ENCODE measurements at places on chromosomes 1 and 21. TPM values are rescaled to one million over a fixed set of nuclear protein-coding genes. Genes with fewer than 3 reads are reported as not detected.

DNA sequence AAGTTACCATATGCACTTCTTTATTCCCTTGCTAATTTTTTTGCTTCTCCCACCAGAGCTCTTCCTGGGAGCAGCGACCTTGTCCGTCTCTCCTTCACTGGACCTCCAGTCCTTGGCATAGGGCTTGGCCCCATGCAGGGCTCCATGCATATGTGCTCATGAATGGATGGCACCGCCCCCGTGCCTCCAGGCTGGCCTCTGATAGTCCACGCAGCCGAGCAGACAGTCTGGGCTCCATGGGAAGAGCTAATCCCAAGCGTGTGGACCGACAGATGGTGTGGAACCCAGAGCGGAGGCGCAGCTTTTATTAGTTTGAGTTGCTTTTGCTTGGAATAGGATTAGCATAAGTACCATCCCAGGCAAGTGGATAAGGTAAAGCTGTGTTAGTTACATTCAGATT lies 41.8 kb downstream of the CDCP2 start:
- no peak for DNase-seq

- DNase-seq: no peak
These were observed 60.5 kb downstream of the BACE2 start for GRCh38 chr21:41228492-41228891.

DNA sequence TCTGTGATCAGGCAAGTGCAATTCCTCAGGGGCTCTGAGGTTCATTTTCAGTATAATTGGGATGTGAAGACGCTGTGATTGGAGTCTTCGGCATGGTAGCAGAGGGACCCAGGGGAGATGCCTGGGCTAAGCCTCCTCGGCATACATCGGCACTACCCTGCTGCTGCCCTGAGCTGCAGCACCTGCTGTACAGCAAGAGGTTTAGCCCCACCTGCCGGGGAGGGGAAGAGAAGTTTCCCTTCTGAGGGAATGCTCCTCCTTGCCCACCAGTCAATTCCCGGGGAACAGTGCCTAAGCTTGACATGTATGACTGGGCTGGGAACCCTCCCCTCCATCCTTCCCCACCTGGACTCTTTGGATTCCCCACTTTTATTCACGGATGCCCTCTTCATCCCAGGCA lies 24.9 kb downstream of the CNIH3 start:
- DNase-seq: no peak

DNA sequence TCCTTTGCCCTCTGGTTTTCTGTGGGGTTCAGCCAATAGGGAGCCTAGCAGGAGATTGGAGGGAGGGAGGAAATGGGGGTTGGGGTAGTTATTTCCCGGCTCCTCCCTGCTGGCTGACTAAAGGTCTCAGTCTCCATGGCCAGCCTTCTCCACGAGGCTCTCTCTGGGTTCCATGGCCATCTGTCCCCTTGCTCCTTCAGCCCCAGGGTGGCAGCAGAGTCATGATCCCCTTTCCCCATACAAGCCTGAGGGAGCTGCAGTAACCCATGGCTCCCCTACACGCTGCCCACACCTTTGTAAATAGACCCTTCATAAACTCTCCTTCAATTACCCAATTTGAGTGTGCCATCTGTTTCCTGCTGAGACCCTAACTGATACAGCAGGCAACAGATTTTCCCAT lies 176.1 kb upstream of the CSF3R start:
- no peak for DNase-seq

DNA sequence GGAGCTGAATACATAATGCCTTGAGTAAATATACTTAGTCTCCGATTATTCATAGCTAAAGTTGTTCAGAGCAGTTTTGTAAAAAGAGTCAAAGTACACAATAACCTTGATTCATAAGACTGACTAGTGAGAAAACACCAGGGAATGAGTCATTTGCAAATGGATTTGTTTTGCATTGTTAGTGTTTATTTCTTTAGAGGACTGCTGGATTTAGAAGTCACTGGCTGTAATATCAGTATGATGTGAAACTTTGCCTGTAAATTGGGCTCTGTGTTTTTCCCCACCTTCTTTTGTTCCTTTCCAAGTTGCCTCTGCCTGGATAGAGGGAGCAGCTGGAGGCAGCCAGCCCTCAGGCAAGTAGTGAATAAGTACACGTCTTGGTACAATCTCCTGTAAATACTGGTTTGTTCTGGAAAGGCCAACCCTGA lies 474.7 kb downstream of the NUF2 start:
- no peak for DNase-seq

DNA sequence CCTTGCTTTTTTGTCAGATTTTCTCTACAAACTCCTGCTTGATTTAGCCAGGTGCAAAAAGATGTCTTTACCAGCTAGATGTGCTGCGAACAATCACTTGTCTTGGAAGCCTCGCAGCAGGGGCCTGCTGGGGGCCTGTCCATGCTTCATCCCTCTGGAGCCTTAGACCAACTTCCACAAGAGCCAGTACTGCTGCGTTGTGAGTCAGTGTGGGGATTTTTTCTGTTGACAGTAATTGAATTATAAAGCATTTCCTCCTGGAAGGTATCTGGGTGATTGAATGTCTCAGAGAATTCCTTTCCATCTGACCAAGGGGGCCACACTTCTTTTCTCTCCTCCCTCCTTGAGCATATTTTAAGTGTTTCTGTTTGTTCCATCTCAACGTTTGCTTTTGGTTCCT lies 40.4 kb upstream of the LDLRAP1 start:
- no peak for DNase-seq

DNA sequence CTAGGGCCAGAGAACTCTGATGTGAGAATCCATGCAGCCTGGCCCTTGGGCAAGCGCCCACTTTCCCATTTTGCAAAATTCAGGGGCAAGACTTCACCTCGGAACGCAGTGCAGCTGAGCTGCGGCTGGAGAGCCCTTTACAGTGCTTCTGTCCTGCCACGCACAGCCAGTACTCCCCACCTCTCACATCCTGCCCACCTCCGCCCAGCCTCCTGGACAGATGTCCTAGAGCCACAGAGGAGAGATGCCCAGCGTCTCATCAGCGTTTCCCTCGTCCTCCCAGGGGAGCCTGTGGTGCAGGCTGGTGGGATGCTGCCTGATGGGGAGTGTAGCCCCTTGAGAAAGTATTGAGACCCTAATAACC lies 29.6 kb downstream of the RUNX3 start:
- DNase-seq: no peak

GRCh38 chr1:118983558-118984041 lies 4.5 kb downstream of the TBX15 start:
- DNase-seq: no peak

DNA sequence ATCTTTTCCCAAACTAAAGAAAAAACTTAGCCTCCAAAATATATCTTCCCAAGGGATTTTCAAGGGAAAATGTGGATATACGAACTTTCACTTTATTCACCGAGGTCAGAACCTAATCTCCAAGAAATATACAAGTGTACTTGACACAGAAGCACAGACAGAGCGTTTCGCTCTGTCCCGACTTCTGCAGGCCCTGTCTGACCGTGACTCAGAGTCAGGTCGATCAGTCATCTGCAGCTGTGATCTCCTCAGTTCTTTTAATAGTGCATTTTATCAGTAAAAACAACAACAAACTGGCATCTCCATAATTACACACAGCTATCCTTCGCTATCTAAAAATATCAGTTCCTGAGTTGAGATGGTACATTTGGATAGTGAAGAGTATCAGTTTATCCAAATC lies 226.6 kb downstream of the TM2D1 start:
- no peak for DNase-seq

GRCh38 chr21:37341254-37341960 lies 25.2 kb upstream of the DYRK1A start:
- no peak for DNase-seq

GRCh38 chr21:41560661-41561158 lies 52.8 kb upstream of the TMPRSS2 start:
- DNase-seq: no peak

DNA sequence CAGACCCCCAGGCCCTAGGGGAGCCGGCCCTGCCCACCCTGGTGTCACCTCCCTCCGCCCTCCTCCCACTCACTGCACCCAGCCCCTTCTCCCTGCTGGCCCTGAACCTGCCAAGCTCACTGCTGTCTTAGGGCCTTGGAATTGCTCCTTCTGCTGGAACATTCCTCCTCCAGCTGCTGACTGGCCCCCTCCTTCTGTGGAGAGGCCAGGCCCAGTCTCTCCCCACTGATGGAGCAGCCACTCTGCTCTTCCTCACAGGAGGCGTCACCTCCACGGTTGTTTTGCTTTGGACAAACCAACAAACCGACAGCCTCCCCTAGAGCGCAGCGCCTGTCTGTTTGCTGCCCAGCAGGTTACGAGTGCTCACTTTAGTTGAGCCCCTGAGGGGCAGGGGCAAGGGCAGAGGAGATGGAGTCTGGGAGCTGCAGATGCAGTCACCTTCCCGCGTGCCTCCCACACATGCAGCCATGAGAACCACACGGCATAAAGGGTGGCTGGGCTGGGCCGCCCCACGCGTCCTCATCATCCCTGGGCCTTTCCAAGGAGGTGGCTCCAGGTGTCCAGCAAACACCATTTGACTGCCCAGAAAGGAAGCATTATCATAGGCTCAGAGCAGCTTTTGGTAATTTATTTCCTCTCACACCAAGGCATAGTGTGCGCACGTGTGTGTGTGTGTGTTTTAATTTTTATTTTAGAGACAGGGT lies 9.4 kb downstream of the OXCT2 start:
- no peak for DNase-seq

DNA sequence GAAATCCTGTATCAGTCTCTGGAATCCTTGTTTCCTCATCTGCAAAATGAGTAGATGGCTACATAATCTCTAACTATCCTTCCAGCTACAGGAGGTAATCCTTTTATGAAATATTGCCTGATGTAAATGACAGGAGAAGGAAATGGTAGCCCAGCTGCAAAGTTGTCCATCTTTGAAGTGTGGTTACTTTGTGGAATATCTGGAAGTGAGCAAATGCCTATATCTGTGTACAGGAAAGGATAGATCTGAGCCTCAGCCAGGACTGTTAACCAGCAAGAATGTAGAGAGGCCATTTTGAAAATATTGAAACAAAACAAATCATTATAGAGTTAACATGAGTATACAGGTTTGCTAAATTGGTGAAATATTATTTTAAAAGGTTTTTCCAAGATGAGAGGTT lies 74.8 kb upstream of the BMP8A start:
- no peak for DNase-seq

DNA sequence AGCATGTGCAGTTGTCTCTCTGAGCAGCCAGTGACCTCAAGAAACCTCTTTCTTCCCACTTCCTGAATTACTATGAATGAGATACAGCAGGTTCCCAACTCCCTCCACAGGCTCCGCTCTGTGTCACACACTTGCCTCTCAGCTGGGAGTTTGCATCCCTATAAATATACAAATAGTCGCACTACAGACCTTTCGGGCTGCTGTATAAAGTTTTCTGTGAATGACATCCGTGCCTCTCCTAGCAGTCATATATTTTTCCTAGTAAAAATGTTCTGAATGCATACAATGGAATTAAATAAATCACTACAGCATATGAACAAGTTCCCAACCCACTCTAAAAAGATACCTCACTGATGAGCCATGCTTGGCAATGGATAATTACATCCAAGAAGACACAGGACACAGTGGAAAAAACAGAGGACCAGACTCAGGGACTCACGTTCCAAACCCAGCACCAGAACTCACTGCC lies 66.8 kb downstream of the CAPZB start:
- DNase-seq: no peak

PTAFR gene
- total RNA-seq: 4.7 TPM

PRAMEF10 gene
- not detected for total RNA-seq

VHLL gene
- total RNA-seq: 0.94 TPM

ARHGEF10L gene
- 22.3 TPM for total RNA-seq

SEMA6C gene
- total RNA-seq: 18.6 TPM

Measured in occipital lobe (tissue), 3 donors.